ENCODE measurements at places on chromosomes 5 and 9.

DNA sequence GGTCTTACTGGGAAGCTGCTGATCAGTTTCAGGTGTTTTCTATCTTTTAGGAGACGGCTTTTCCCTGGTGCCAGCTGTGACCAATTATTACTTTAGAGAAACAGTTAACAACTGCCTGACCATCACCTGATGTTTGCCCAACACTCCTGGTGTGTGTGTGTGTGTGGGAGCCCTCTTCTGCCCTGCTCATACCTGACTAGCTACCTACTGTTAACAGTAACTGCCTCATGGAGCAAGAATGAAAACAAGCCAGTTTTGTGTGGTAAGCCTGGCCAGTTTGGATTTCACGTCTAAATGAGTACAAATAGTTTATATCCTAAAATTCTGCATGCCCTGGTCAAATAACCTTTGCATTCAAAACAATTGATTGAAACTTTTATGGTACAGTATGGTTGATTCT lies 46.1 kb upstream of the RIOK2 start:
- DNase-seq = no peak

DNA sequence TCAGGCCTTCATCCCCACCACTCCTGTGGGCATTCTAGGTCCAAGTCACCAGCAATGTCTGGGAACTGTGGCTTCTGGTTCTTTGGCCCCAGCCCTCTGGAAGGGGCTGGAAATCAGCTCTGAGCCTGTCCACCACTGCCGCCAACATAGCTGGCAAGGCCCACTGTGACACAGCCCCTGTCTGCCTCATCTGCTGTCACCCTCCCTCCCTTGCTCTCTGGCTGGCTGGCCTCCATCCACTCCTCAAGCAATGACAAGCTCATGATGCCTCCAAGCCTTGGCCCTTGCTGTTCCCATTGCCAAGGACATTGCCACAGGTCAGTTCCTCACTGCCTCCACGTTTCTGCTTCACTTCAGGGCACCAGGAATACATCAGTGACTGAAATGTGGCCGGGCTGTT lies 93.7 kb downstream of the LHX2 start:
- DNase-seq = no peak

- no peak for DNase-seq
These were observed 69.8 kb downstream of the KDM4C start for GRCh38 chr9:6827439-6828145.

- DNase-seq = no peak
These were observed 3.4 kb upstream of the IFNA10 start for GRCh38 chr9:21210311-21210710.

GRCh38 chr5:151708126-151708525 lies 21.4 kb upstream of the SPARC start:
- no peak for DNase-seq

DNA sequence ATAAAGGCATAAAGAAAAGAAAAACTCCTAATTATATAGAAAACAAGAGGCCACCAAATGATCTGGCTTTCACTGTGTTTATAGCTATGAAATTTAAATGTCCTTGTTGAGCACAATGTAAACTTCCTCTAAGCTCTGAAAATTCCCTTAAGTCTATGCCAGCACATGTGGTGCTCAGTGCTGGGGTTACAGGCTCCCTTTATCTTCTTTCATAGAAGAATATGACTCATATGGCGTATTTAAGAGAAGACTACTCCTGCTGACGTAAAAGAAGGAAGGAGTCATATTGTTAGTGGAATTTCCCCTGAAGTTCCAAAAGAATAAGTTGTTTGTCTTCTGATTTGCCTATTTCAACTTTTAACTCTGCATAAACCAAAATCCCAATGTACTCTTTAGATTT lies 30.4 kb downstream of the RNF145 start:
- no peak for DNase-seq

All from stimulated activated CD8-positive, alpha-beta memory T cell treated with anti-CD3 and anti-CD28 coated beads, Interleukin-4, amount 100 ng/mL, for 4 hours (primary cell).